PC-9 (cell line): ENCODE measurements at places on chromosomes 16 and 17. TPM values are rescaled to one million over a fixed set of nuclear protein-coding genes. Genes with fewer than 3 reads are reported as not detected.

- DNase-seq, result no peak
These were observed 64.8 kb downstream of the PRKCB start for GRCh38 chr16:23900480-23901177.

The TMEM92 gene
- total RNA-seq, result 12.9 and 16.6 TPM in 2 replicates

GRCh38 chr17:56881685-56882295, 32.1 kb downstream of the TRIM25 start:
- no peak for DNase-seq

DNA sequence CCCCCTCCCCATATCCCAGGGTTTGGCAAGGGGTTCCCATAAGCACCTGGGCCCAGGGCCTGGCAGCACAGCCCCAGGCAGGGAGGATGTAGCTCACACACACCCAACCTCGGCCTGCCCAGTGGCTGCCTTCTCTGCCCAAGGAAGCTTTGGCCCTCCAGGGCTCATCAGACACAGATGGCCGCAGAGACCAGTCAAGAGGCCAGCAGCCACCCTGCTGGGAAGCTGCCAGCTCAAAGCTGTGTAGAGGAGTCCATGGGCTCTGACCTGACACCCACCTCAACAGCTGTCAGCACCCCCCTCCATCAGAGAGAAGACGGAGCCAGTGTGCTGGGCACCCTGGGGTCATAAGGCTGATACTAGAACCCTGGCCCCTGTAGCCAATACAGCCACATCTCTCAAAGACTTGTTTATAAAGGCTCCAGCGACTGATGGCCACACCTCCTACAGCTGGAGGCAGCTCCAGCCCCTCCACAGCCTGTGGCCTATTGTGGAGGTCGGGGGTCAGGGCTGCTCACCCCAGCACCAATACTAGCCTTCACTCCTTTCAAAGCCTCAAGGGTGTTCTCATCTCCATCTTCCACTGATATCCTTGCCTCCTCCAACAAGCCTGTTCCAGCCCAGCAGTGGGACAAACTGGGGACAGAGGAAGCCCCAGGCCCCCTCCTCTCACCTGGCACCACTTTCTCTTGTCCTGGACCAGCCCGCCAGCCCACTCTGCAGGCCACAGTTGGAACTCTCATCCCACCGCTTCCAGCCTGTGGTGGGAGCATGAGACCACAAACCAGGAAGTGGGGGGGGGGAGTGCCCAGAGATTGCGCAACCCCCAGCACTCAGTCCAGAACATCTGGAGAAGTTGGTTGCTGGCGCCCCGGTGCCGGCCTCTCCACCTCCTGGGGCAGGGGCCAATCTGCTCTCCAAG, 2.2 kb upstream of the MPG start:
- no peak for DNase-seq

- DNase-seq, result no peak
These were observed 1.1 kb downstream of the LGALS9 start for GRCh38 chr17:27631897-27632725.

The TMEM238L gene
- not detected in 2 replicates for total RNA-seq

GRCh38 chr17:75557075-75557851, 30.3 kb upstream of the MYO15B start:
- DNase-seq, result peak; percentile 89

The TMEM235 gene
- not detected in 2 replicates for total RNA-seq

The FBXO39 gene
- not detected in 2 replicates for total RNA-seq

The TBX21 gene
- total RNA-seq, result not detected in 2 replicates

- DNase-seq, result no peak
These were observed 195.2 kb upstream of the CNTNAP4 start for GRCh38 chr16:76081967-76082366.

GRCh38 chr16:84943620-84944019, 67.7 kb downstream of the ZDHHC7 start:
- no peak for DNase-seq

The CHST6 gene
- 4.8 and 6.8 TPM in 2 replicates for total RNA-seq

GRCh38 chr17:70906808-70907207, 737.5 kb downstream of the KCNJ2 start:
- DNase-seq, result no peak

- DNase-seq, result peak; percentile 65
These were observed 57.9 kb upstream of the CACNG4 start for GRCh38 chr17:66906321-66907278.

- DNase-seq, result no peak
These were observed 13.7 kb upstream of the KCNJ12 start for GRCh38 chr17:21362331-21362931.

The CD300H gene
- not detected in 2 replicates for total RNA-seq

The AURKB gene
- total RNA-seq, result 159 and 167 TPM in 2 replicates

The CD300LB gene
- total RNA-seq, result not detected in 2 replicates

The MYO15A gene
- total RNA-seq, result 3.5 and 4.9 TPM in 2 replicates

GRCh38 chr17:57186226-57187019, 69.9 kb upstream of the MSI2 start:
- no peak for DNase-seq

- DNase-seq, result no peak
These were observed 12.6 kb downstream of the PMFBP1 start for GRCh38 chr16:72159386-72159785.

GRCh38 chr17:335691-336090, 16.9 kb downstream of the RPH3AL start:
- DNase-seq, result no peak

- DNase-seq, result no peak
These were observed 790.8 kb upstream of the SOX9 start for GRCh38 chr17:71330099-71330375.

DNA sequence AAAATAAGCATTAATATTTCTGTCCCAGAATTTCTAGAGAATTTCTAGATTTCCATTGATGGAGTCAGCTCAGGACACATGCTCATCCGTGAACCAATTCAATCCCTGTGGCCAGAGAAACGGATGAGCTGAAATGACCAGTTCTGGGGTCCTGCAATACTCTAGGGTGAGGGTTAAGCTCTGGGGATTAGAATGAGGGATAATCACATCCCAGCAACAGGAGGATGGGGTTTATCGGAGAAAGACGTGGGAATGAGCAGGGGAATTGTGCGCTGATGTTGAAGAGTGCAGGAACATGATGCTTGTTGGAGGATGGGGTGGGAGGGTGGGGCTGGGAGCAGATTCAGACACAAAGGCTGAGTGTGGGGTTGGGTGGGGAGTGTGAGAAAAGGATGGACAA, 64.1 kb downstream of the SLC5A11 start:
- no peak for DNase-seq

- DNase-seq, result no peak
These were observed 19.8 kb downstream of the MYO19 start for GRCh38 chr17:36514856-36515255.

GRCh38 chr17:63530557-63531021, 7.4 kb downstream of the KCNH6 start:
- DNase-seq, result no peak

The SLC13A2 gene
- total RNA-seq, result not detected in 2 replicates

The ABCA9 gene
- total RNA-seq, result not detected in 2 replicates

GRCh38 chr17:74875977-74876593, 3.3 kb upstream of the FDXR start:
- DNase-seq, result no peak

- DNase-seq, result no peak
These were observed 158.3 kb downstream of the NTN1 start for GRCh38 chr17:9179602-9180001.

The GINS2 gene
- total RNA-seq, result 18.4 and 20.2 TPM in 2 replicates
